ENCODE measurements at places on chromosomes 11 and 22.

- DNase-seq, result no peak
Measured at GRCh38 chr11:59728154-59728553, 14.5 kb upstream of the OR10V1 start.

GRCh38 chr11:83031127-83031526 lies 40.6 kb downstream of the RAB30 start:
- DNase-seq, result no peak

- no peak for DNase-seq
Measured at GRCh38 chr11:14774721-14775120, 117.3 kb downstream of the CYP2R1 start.

- no peak for DNase-seq
Measured at GRCh38 chr11:43693731-43694130, 13.2 kb downstream of the HSD17B12 start.

GRCh38 chr22:47225931-47226633 lies 463.6 kb downstream of the TBC1D22A start:
- DNase-seq, result no peak

GRCh38 chr11:119209186-119209585 lies 3.0 kb downstream of the CBL start:
- no peak for DNase-seq

- no peak for DNase-seq
Measured at GRCh38 chr11:827897-828192, at the start of gene CRACR2B. CRACR2B (plus strand) TSS chr11:827919; CDS start chr11:828608, 689 bp downstream.

GRCh38 chr11:76800466-76801200 lies 17.5 kb downstream of the TSKU start:
- no peak for DNase-seq

GRCh38 chr11:33616552-33616951 lies 84.1 kb downstream of the C11orf91 start:
- no peak for DNase-seq

GRCh38 chr22:49139492-49140151 lies 688.1 kb downstream of the BRD1 start:
- no peak for DNase-seq

DNA sequence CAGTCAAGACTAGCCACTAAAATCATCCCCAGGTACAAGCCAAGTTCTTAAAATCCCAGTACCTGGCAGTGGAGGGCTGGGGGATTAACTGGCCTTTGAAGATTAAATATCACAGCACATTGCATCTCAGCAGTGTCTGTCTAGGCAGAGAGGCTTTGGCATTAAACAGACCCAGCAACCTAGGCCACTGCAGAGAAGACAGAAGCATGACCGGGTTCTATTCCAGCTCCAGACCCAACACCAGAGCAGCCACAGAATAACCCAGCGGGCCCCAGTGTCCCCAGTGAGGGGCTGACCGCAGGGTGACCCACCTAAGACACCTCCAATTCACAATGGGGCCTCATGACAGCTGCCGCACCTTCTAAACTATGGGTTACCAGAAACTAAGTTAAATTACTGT lies 88.2 kb downstream of the SHANK2 start:
- DNase-seq, result no peak

- no peak for DNase-seq
Measured at GRCh38 chr11:48154151-48154550, 62.5 kb upstream of the OR4B1 start.

DNA sequence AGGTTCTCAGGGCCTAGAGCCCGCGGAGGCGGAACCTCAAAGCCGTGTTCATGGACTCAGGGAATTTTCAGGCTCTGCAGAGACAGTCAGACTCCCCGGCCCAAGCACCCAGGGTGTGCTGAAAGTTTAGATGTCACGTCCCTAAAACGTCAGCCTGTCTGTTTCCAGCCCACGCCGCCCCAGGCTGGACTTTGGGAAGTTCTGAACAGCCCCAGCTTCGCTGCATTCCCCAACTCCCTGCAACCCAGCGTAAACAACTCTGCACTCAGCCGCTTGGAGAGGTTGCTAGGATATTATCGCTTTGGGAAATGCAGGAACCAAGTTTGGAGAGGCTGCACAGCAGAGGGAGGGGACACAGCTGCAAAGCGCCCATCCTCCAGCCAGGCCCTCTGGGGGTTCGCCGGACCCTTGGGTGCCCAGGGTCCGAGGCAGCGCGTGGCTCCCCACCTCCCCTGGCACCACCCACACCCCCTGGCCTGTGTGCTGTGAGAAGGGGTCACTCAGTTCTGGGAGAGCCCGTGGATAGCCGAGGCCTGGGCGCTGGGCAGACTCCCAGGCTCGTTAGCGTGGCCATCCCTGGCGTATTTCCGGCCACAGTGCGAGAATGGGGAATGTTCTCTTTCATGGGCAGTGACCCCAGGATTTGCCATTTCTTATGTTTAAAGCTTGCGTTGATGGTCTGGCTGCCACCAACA lies 120.5 kb upstream of the FGF3 start:
- DNase-seq, result peak; percentile 76

GRCh38 chr11:91653079-91653754 lies 571.4 kb upstream of the FAT3 start:
- no peak for DNase-seq

- DNase-seq, result no peak
Measured at GRCh38 chr11:73451896-73452295, 75.7 kb downstream of the RELT start.

GRCh38 chr11:124602193-124602592 lies 9.0 kb upstream of the PANX3 start:
- DNase-seq, result no peak

DNA sequence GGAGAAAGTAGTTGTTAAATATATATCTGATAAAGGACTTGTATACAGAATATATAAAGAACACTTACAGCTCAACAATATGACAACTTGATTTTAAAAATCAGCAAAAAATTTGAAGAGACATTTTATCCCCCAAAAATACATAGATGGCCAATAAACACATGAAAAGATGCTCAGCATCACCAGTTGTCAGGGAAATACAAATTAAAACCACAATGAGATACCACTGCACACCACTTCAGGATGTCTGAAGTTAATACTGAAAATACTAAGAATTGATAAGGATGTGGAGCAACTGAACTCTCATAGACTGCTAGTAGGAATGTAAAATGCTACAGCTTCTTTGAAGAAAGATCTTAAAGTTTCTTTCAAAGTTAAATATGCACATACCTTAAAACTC lies 49.2 kb downstream of the KREMEN1 start:
- no peak for DNase-seq

DNA sequence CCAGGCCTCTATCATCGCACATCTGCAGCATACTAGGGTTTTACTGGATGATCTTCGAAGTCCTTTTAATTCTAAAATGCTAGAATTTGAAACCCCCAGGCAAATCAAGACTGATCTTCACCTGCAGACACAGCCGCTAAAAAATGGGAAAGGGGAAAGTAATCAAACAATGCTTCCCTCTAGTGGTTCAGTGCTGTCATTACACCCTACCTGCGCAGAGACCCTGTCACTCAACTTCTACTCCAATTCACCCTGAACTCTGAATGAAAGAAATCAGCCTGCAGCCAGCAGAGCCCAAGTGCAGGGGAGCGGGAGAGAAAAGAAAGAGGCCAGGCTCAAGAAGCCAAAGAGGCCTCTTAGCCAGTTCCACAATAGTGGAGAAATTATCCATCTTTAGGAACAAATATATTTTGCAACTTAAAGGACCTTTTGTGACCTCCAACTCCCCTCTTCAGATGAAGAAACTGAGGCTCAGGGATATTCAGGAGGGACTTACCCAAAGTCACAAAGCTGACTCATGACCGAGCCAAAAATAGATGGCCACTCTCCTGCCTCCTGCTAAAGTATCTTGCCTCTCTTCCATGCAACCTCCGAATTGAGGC lies 33.0 kb downstream of the SERGEF start:
- no peak for DNase-seq

GRCh38 chr11:3942956-3943497 lies 87.6 kb downstream of the STIM1 start:
- DNase-seq, result no peak

GRCh38 chr11:91947215-91947820 lies 277.3 kb upstream of the FAT3 start:
- DNase-seq, result no peak

- DNase-seq, result peak; percentile 33
Measured at GRCh38 chr22:33325232-33326004, 267.2 kb upstream of the SYN3 start.

GRCh38 chr11:112795142-112795815 lies 165.9 kb upstream of the NCAM1 start:
- DNase-seq, result no peak

DNA sequence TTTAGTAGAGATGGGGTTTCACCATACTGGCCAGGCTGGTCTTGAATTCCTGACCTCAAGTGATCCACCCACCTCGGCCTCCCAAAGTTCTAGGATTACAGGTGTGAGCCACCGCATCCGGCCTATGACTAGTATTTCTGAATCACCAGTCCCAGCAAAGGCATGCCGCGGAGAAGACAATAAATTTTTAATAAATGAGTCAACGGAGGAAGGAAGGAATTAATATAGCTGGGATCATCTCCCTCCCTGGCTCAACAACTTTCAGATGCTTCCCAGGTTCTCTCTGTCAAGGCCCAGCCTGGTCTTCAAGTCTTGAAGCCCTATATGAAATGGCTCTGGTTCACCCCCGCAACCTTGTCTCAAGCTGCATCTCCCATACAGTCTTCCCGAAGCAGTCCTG lies 45.7 kb downstream of the CYTH4 start:
- DNase-seq, result no peak

- DNase-seq, result no peak
Measured at GRCh38 chr11:111363985-111364384, 15.1 kb downstream of the POU2AF1 start.

GRCh38 chr11:97742717-97743116 lies 1278.0 kb upstream of the CNTN5 start:
- DNase-seq, result no peak

DNA sequence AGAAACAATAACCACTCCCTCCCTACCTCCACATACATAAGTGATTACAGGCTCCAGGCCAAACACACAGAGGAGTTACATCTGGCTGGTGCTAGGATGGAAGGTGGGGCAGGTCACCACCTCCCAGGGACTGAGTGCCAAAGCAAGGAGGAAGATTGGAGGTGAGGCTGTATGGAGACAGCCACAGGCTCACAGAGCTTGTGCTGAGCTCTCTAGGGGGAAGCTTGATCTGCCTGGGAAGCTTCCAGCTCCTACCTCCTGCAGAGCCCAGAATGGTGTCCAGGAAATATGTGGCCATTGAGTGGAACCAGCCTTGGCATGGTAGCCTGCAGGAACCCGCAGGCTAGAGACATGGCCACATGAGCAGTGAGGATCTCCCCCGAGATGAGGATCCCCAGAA lies 3.6 kb upstream of the MED15 start:
- no peak for DNase-seq

- DNase-seq, result no peak
Measured at GRCh38 chr11:117821431-117821830, 3.1 kb downstream of the FXYD2 start.

GRCh38 chr11:36341915-36342314 lies 45.8 kb downstream of the PRR5L start:
- DNase-seq, result no peak

- no peak for DNase-seq
Measured at GRCh38 chr11:104078245-104078644, 41.8 kb downstream of the DDI1 start.

- no peak for DNase-seq
Measured at GRCh38 chr11:117062498-117062897, 35.7 kb downstream of the SIK3 start.

- no peak for DNase-seq
Measured at GRCh38 chr22:48942698-48943566, 884.7 kb downstream of the BRD1 start.

- DNase-seq, result no peak
Measured at GRCh38 chr11:69683764-69684333, 8.7 kb upstream of the LTO1 start.

- no peak for DNase-seq
Measured at GRCh38 chr11:23021287-23021863, 161.1 kb upstream of the CCDC179 start.

DNA sequence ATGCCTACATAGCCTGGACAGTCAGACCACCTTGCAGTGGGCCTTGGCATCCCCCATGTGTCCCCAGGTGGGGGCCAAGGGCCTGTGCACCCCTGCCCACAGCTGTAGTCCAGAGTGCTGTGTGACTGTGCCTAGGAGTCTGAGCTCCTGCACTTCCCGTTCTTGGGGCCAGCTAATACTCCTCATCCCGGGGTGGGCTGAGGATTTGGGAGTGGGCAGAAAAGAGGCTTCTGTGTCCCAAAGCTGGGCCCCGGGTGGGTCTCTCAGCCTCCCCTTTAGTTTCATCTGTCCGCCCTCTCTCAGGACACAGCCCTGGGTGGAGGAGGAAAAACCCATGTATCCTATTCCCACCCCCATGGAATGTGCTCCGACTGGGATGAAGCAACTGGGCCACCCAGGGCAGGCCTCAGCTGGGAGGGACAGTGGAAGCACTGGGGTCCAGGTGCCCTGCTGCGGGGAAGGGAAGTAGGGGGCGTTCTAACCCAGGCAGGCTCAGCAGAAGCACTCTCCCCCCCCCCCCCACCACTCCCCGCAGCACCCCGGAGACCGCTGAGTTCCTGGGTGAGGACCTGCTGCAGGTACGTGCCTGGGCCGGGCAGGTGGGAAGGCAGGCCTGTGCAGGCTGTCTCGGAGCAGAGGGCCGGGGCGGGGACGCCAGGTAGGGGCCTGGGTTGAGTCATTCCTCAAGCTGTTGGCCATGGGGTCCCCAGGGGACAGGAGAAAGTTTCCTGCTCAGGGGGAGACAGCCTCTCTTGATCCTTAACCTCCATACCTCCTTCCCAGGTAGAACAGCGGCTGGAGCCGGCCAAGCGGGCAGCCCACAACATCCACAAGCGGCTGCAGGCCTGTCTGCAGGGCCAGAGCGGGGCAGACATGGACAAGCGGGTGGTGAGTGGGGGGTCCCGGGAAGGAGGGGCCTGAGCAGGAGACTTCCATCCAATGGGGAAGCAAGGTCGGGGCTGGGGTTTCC lies 1.4 kb downstream of the SH3BP1 start:
- DNase-seq, result no peak

- no peak for DNase-seq
Measured at GRCh38 chr22:24305260-24305692, 34.6 kb downstream of the SPECC1L start.

DNA sequence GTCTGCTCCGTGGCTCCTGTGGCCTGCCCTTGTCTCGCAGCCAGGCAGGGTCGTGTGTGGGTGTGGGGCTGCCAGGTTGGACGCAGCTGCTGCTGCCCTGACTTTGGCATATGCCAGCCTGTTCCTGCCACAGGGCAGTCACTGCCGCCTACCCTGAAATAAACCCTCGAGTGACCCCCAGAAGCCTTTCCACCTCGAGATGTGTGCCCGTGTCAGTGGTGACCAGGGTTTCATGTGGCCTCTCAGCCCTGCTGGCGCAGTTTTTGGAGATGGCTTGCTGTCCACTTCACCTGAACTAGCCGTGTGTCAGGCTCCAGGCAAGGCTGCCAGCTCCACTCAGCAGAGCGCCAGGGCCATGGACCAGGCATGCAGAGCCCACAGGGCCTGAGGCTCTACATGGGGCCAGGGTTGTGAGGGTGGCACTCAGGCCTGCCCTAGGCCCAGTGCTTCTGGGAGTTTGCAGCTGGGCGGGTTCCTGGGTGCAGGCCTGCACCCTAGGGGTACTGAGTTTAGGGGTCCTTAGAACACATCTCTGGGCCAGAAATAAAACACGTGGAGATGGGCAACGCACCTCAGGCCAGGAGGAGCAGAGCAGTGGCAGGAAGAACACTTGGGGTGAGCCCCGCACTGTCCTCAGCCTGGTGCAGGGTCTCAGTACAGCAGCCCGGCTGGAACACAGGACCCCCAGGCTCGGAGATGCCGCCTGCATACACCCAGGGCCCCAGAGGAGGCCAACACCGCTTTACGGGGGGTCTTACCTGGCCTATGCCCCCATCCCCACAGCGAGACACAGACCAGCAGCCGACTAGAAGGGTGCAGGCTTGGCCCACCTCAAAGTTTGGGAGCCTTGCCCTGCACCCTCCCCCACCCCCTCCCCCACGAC lies 8.8 kb upstream of the PANX2 start:
- no peak for DNase-seq

GRCh38 chr11:45092901-45093760 lies 53.3 kb upstream of the PRDM11 start:
- DNase-seq, result no peak

Measured in heart left ventricle (tissue), 16 donors.